ENCODE measurements at places on chromosomes 11 and 22.

GRCh38 chr22:42719133-42719532, 1.5 kb downstream of the A4GALT start:
- H3K27me3 ChIP-seq, result peaks cover 9% of the 10 kb centered on the region
- DNase-seq, result no peak
- H3K36me3 ChIP-seq, result no peaks in the 10 kb centered on the region

DNA sequence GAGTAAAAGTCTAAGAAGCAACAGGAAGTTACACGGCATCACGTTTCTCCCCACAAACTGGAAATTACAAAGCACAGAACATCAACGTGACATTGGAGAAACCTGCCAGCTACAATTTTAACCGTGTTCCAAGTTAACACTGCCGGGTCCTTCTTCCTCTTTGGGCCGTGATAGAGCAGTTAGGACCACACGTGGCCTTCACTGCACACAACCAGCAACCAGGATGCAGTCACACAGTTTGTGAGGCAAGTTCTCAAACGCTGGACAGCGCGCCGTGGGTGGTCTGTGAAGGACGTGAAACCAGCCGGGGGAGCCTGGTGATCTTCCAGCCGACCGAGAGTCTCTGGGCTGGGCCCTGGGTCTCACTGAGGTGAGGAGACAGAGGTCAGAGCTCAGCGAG, 14.6 kb downstream of the C11orf21 start:
- H3K4me1 ChIP-seq, result no peaks in the 10 kb centered on the region
- no peak overlapping the region for H3K4me3 ChIP-seq
- H3K36me3 ChIP-seq, result no peaks in the 10 kb centered on the region
- no peak overlapping the region for H3K27ac ChIP-seq
- H3K27me3 ChIP-seq, result peaks cover 4% of the 10 kb centered on the region

DNA sequence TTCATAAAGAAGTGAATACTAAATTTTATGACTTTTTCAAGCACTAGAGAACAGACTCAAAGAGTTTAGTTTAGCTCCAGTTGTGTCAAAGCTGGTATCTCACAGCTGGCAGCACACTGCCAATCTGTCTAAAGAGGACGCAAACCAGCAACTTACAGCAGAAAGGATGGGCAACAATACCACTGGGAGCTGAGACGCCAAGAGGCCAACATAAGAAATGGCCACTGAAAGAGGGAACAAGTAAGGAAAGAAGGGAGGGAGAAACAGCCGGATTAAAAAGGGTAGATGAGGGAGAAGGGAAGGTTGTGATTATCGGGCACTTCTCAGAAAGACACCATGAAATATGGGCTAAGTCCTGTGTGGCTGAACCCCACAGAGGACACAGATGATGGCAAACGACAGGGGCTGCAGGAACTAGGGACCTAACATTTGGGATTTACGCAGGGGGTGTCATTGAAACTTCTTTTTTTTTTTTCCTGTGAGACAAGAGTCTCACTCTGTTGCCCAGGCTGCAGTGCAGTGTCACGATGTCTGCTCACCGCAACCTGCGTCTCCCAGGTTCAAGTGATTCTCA, 41.7 kb downstream of the SERPIND1 start:
- H3K27ac ChIP-seq, result no peak overlapping the region
- no peaks in the 10 kb centered on the region for H3K27me3 ChIP-seq
- H3K4me3 ChIP-seq, result no peak overlapping the region

GRCh38 chr11:72326151-72326848, 82.3 kb upstream of the PHOX2A start:
- no peak overlapping the region for H3K4me3 ChIP-seq
- H3K27ac ChIP-seq, result no peak overlapping the region
- H3K4me1 ChIP-seq, result no peaks in the 10 kb centered on the region

- no peak for DNase-seq
- H3K4me1 ChIP-seq, result no peaks in the 10 kb centered on the region
- H3K27me3 ChIP-seq, result no peaks in the 10 kb centered on the region
- H3K27ac ChIP-seq, result no peak overlapping the region
- no peak overlapping the region for H3K4me3 ChIP-seq
Measured at GRCh38 chr22:49306632-49307480, 520.8 kb downstream of the BRD1 start.

DNA sequence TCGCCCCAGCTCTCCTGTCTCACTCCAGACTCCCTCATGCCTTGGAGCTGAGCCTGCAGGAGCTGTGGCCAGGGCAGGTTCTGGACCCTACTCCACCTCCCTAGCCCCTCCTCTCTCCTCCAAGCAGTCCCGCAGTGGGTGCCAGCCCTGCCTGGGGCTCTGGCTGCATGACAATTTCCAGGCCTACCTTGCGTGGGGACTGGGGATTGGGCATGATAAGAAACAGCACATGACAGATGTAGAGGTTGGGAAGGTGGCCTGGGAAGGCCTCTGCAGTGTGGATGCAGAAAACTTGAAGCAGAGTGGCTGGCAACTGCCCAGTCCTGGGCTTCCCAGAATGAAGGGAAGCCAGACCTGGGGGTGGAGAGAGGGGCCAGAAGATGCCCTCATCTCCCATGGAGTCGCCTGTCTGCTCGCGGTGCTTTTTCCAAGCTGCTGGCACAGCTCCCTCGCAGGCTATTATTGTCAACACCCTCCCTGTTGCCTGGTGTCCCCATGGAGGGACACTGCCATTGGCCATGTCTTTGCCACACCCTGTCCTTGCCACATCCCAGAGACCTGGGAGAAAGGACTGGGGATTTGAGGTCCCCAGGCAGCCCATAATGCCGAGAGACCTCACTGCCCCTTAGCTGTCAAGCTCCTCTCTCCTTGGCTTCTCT, 48.9 kb upstream of the CDON start:
- no peak for DNase-seq
- H3K36me3 ChIP-seq, result no peaks in the 10 kb centered on the region
- no peak overlapping the region for H3K4me3 ChIP-seq
- no peaks in the 10 kb centered on the region for H3K27me3 ChIP-seq
- H3K4me1 ChIP-seq, result no peaks in the 10 kb centered on the region

Measured in iPS DF 6.9 (cell line).